ENCODE measurements at places on chromosomes 6 and 20.

DNA sequence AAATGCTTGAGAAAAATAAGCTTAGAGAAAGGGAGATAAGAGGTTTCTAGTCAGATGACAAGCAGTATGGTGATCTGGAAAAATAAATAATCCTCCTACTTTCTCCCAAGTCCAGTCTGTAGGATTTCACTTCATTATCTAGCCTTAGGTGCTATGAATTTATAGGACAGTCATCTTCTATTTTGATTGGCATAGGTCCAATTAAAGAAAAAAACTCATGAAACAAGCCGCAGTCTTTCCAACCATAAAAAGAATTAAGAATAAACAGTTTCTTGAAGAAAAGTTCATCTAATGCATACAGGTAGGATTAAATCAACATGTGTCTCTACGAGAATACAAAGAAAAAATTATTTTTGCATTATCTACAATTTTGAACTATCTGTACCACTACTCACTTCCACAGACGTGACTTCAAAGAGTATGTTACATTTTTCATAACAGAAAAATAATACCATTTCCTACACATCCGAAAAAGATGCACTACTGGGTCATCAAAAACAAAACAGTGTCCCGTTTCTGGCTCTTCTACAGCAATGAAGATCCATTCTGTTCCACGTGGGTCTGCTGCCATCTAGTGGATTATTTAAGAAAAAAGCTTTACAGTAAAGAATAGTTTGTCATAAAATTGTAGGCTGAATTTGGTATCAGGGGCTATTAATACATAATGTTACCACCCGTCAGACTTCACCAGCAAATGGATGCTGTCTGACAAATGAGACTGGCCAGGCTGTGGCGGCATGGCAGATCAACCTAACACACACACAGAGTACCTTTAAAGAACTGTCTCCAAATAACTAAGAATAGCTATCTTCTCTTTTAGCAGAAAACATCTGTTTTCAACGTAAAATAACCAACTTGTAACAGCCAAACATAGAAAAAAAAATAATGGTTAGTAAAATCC, 28.9 kb downstream of the STX7 start:
- DNase-seq, result peak; percentile 33

- no peak for DNase-seq
Observed at GRCh38 chr20:40584130-40584809, 104.8 kb downstream of the MAFB start.

DNA sequence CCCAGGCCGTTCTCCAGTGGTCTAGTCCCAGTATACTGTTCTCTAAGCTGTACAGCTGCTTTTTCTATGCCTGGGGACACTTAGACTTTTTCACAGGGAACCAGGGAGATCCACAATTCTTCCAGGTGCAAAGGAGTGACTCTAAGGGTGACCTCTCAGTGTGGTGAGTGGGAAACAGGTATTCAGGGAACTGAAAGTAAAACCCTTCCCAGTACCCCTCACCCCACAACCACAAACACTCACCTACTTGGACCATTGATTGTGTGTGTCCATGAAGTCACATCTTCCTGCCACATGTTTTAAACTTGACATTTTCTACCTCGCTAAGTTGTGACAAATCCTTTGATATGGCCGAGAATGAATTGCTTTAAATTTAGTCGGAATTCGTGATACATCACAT, 183.6 kb downstream of the CLIC5 start:
- DNase-seq, result no peak

GRCh38 chr20:22909436-22909835, 125.7 kb upstream of the SSTR4 start:
- DNase-seq, result no peak
